ENCODE measurements at places on chromosomes 1 and 21.

- DNase-seq: peak; percentile 46
Observed at GRCh38 chr1:21668951-21669257, 253 bp downstream of the RAP1GAP start.

DNA sequence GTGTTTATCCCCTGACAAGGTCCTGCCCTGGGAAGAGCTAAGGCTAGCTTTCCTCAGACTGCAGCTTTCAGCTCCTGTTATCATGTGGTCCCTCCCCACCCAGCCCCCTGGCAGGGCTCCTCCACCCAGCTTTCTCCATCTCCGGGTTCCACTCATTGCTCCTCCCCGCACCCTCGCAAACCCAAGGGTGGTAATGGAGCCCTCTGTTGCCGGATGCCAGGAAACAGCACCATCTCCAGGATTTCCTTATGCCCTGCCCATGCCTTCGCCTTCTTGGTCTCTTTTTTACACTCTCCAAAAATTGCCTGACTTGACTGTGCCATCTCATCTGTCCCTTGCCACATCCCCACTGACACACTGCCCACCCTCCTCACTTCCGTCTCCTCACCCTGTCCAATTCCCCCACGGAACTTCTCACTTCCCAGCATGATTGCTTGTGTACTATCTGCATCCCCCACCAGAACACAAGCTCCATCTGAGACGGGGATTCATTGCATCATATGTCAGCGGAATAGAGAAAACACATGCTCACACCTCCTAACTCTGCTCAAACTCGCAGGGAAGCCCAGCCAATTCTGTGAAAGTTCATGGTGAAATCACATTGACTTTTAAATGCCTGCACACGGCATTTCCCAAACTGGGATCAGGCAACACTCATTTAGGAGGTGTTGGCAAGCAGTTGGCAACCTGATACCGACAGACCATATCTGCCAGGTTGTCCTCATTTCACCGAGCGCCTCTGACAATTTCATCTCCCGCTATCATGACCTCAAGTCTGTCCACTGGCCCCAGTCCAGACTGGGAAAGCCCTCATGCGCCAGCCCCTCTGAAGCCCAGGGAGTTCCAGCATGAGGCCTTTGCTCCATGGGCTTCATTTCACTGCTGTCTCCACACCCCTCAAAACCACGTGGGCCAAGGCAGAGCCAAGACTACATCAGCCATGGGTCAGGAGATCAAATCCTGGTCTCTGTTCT, 201.1 kb downstream of the MATN1 start:
- no peak for DNase-seq

- no peak for DNase-seq
Observed at GRCh38 chr21:38494703-38495102, 3.6 kb downstream of the ERG start.

DNA sequence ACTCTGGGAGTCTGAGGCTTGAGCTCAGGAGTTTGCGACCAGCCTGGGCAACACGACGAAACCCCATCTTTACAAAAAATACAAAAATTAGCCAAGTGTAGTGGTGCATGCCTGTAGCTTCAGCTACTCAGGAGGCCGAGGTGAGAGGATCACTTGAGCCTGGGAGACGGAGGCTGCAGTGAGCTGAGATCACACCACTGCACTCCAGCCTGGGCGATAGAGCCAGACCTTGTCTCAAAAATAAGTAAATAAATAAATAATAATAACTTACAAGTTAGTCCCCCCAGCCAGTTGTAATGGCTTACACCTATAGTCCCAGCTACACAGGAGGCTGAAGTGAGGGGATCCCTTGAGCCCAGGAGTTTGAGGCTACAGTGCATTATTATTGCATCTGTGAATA, 21.7 kb upstream of the BTG2 start:
- no peak for DNase-seq

DNA sequence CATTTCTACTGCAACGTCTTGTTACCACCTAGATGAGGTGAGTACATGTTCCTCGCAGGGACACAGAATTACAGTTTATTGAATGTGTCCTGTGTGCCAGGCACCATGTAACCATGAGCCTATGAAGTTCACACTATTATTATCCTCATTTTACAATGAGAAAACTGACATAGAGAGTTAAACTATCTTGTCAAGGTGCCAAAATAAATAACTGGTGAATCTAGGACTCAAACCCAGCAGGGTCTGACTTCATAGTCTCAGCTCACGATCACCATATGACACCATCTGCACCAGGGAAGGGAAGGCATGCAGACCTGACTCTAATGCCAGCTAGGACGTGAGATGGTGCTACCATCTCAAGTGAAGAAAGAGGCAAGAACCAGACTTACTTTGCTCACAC, 2.4 kb downstream of the SELE start:
- DNase-seq: peak; percentile 74

- peak; percentile 77 for DNase-seq
Observed at GRCh38 chr1:33182401-33182841, 578 bp upstream of the TRIM62 start.

DNA sequence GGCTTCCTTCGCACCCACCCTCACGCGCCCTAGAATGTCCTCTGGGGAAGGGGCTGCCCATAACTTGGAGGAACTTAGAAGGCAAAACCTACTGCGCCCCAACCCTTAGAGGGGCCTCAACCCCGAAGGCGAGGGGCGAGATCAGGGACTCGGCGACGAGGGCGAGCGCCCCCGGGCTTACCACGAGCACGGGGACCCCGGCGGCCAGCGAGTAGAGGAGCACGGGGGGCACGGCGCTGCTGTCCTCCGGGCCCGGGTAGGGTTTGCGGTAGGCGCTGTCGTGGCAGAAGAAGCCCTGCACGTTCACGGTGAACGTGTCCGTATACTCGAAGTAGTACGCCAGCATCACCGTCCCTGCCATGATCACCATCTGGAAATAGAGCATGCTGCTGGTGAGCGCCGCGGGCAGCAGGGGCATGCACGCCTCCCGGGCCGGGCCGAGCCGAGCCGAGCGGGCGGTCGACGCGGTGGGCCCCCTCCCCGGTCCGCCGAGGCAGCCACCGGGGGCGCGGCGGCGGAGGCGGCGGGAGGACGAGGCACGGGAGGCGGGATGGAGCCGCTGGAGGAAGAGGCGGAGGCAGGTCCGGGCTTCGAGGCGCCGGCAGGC, 304 bp downstream of the PLPPR5 start:
- peak; percentile 29 for DNase-seq

- no peak for DNase-seq
Observed at GRCh38 chr21:21788591-21788990, 790.4 kb downstream of the NCAM2 start.

DNA sequence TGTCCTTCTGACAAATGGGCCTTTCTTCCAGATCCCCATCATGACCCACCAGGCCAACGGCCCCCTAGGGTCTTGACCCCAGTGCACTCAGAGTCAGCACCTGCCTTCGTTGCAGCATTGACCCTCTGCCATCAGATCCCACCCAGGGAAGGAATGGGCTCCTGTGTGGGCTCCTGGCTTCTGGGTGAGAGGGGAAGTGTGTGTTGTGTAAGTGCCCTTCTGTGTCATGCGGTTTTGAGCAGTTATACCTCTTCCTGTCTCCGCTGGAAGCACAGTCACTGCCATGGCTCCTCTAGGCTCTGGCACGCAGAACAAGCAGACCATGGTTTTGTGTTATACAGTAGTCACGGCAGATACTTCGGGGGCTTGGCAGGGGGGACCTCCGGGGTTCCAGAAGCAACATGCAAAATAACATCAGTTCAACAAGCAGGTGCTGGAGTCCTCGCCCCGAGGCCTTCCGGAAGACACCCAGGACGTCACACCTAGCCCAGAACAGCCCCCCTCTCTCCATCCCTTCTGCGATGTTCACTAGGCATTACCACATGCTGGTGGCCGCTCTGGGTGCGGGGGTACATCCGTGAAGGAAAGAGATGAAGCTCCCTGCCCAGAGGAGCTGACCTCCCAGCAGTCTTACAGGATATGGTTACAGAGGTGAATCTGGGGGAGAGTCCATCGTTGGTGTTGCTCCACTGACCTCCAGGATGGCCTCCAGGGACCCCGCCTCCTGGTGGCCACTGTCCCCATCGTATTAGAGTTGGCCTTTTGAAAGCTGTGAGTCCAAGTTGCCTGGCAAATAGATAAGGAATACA, 17.4 kb upstream of the KCNAB2 start:
- no peak for DNase-seq

GRCh38 chr1:23618586-23619083, 59.3 kb upstream of the ID3 start:
- no peak for DNase-seq

- no peak for DNase-seq
Observed at GRCh38 chr1:68269637-68270430, 37.5 kb upstream of the WLS start.

DNA sequence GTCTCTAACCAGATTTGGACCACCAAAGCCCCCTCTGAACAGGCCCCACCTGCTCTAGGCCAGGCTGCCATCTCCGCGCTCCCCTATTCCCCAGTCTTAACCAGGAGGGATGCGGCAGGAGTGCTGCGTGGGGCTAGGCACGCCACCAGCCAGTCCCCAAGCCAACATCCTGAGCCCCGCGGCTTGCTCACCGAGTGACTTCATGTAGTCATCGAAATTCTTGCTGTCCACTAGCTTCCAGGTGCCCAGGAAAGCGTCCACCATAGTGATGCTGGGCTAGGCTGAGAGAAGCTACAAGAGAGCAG, 173 bp downstream of the FABP3 start:
- no peak for DNase-seq

GRCh38 chr1:56453016-56453415, 126.3 kb downstream of the PLPP3 start:
- no peak for DNase-seq

DNA sequence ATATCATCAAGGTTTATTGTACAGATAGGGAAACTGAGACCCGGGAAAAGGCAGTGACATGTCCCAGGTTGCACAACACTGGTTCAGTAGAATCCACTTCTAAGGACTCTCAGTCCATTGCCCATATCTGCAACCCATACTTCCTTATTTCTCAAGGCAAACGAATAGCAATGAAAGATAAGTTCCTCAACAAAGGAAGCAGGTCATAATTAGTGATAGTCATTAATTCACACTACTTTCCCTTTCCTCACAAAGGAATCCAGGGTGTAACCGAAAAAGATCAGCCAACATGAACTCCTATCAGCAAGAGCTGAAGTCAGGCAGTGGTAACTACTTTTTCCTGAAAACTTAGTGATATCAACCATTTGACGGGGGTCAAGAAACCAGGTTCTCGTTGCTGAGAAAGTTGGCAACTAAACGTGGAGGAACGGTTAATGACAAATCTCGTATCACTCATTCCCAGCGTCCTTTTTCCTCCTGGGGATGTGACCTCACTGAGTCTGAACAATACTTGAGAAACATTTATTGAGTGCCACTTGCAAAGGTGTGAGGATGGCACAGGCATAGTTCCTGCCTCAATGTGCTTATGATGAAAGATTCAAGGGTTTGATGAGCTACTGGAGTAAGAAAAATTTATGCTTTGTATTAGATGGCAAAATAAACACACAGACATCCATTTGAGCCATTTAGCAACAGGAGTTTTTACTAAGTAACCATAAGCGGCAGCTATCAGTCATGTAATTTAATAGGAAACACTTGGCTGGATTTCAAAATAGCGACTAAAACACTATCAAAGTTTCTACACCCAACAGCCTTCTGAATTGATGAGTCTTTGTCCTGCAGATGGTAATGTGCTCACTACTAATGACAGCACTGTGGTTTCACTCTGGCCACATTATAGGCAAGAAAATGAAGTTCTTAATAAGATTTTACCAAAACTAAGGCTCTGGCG, 82.3 kb downstream of the PLPP3 start:
- DNase-seq: no peak

DNA sequence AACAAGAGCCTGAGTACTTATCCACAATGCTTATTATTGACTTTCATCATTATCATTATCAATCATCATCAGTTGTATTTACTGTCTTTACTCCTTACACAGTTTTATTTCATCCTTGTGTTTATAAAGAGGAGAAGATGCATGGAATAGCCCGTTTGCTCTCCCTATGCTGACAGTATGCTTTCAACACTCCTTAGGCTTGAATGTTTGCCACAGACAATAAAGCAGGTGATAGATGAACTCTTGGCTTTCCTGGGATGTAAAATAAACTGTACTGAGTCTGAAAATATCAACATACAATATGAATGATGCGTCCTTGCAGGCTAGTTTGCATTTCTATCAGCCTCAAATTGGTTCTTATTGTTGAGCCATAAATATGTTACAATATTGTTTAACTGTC, 891.8 kb upstream of the NCAM2 start:
- DNase-seq: peak; percentile 74

GRCh38 chr1:240193679-240194078, 102.0 kb downstream of the FMN2 start:
- no peak for DNase-seq

DNA sequence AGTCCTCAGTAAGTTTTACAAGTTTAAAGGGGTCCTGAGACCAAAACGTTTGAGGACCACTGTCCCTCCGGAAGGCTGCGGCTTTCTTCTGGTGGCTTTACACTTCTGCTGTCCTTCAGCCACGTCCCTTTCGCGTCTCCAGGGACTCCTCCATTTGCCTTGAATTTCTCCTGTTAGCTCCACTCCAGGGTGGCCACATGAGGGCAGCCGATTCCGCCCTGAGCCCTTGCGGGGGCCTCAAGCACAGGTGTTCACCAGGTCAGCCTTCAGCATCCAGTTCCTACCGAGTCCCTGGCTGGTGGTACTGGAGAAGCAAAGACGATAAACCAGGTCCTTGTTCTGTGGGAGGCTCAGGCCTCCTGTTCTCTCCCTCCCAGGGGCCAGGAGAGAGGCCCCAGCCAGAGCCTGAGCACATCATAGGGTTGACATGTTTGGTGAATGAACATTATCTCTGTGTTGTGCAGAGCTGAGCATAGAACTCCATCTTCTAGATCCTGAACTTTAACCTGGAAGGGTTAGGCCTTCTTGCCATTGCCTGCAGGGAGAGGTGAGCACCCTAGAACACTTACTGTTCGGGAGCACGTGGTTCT, 27.4 kb upstream of the COQ8A start:
- DNase-seq: peak; percentile 86

DNA sequence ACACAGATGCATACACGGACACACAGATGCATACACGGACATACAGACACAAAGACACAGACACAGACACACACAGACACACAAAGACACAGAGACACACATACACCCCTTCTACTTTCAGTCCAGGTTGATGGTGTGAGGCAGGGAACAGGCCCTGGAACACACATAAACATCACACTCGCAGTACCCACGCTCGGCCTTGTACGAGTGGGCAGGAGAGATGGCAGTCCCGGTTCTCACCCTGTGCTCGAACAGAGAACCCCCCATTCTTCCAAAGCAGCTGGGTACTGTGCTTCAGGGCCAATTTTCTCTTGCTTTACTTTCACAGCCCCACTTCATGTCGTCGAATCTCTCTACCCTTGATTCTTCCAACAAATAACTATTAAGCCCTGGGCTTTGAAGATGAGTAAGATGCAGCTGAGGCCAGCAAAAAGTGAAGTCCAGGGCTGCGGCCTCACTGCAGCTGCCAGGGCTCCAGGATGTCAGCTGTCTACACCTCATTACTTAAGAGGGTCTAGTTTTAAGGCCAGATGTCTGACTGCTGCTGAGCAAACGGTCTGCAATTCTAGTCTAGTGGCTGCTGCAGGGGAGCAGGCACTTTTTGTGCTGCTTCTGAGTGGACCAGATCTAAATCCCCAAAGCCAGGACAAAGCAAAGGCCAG, 90.1 kb downstream of the PGBD5 start:
- no peak for DNase-seq

Measured in NCI-H69 (cell line).